LoVo (cell line): ENCODE measurements at places on chromosomes 16 and 17.

DNA sequence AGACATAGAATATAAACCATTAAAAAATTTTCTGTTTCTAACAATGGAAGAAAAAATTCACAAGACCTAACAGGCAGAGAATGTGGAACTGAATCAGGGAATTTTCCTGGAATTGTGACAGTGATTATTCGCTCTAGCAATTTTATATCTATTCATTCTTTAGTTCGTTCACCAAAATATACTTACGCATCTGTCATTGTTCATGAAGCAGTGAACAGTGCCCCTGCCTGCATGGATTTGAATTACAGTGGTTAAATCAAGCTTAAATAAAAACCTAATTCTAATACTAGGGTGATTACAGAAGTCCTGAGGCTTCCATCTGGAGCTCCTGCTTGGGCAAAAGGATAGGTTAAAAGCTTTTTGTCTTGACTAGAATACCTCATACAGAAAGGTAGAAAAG is 48.6 kb downstream of the ABCA8 start:
- no peak for DNase-seq

DNA sequence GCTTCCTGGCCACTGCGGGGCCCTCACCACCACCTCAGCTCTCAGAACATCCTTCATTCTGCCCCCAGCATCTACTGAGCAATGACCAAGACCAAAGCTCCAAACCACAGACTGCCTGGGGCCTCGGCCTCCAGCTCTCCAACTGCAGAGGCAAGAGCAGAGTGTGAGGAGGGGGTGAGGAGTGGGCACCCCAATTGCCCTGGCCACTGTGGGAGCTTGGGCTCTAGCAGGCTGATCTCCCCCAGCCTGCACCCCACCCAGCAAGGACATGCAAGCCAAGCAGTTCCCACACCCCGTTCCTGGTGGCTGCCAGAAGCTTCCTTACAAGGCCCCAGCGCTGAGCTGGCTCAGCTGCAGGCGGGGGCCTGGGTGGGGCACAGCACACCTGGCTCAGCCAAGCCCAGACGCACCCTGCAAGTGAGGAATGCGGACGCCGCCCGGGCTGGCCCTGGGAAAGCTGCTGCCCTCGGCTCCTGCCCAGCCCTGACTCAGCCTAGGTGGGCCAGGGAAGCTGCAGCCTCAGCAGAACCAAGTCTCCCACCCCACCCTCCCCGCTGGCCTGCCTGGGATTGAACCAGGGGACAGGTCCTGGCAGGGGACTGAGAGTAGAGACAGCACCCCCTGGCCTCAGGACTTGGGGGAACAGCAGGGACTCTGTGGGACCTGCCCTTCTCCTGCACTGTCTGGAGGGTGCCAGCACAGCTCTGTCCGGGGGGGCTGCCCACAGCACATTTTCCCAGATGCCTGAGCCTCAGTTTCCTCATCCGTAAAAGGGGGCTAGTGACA is 29.7 kb upstream of the KRT17 start:
- DNase-seq: peak; percentile 96

DNA sequence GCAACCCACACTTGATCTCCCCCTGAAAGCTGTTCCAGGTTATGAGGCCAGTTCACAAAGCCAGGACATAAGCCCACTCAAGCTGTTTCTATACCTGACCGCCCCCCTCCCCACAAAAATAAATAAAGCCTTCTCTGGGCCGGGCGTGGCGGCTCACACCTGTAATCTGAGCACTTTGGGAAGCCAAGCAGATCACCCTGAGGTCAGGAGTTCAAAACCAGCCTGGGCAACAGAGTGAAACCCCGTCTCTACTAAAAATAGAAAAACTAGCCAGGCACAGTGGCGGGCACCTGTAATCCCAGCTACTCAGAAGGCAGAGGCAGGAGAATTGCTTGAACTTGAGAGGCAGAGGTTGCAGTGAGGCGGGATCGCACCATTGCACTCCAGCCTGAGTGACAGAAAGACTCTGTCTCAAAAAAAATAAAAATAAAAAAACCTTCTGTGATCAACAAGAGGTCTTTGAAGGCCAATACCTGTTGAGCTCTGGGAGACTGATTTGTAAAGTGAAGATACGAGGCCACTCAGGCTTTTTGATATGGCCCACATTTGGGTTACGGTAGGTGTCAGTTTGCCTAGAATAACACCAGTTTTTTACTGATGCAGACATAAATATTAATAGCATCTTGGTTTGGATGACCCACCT is 2.2 kb downstream of the KDM8 start:
- DNase-seq: no peak

- no peak for DNase-seq
Measured at GRCh38 chr17:79495665-79496064, 115.2 kb downstream of the RBFOX3 start.

DNA sequence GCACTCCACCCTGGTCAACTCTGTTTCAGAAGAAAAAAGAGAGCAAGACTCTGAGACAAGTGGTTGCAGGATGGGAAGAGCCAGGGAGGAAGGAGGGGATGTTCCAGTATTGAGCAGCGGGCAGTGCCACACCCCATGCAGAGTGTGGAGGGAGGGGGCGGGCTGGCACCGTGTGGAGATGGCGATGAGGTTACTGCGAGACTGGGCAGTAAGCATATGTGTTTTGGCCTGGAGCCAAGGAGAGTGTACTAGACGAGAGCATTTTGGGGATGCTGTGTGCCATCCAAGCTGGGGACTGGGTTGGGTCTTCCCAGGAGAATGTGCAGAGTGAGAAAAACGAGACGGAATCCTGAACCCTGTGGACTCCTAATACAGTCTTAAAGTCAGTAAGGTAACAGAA is 3.4 kb downstream of the TBC1D24 start:
- DNase-seq: no peak

DNA sequence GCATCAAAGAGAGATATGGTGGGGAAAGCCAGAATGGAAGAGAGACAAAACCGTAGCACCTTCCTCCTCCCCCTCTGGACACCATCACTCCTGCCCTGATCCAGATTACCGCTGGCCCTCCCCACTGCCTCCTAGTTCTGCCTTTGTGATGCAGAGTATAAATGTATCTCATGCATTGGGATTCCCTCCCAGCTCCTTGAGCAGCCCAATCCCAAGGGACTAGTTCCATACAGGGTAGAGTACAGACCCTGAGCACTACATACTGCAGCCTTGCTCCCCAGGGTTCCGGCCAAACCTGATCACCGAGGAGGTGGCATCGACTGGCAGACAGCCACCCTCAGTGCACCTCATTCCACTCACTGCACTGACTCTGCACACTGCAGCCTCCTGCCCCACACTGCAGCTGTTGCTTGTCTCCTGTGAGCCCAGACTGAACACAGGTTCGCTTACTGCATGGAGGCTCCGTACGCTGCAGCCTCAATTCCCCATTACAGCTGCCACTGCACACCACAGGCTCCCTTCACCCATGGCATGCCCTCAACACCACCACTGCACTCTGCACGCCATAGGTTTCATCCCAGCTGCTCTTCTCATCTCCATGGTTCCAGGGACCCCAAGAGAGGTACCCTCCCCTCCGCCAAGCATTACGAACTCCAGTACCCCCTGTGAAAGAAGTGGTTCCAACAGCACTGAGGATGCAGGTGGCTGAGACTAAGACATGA is 1.7 kb upstream of the THRA start:
- no peak for DNase-seq

- DNase-seq: no peak
Measured at GRCh38 chr16:50195276-50195675, 42.2 kb downstream of the TENT4B start.

DNA sequence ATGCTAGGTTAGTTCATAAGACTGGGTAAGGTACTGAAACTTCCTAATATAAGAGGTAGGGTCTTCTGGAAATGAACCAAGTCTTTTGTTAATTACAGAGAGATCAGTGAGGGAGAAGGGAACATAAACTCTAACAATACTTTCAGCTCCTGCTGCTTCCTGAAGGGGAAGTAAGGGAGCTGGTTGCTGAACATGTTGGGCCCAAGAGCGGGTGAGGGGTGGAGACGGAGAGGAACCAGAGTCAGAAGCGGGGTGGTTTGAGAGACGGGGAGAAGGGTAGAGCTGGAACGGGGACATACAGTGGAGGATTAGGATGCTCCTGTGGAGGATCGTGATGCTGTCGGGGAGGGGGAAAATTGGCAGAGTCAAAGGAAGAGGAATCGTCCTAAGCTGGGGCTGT is 11.5 kb upstream of the ZNF747 start:
- no peak for DNase-seq

- no peak for DNase-seq
Measured at GRCh38 chr17:40576113-40576740, 11.0 kb upstream of the CCR7 start.

DNA sequence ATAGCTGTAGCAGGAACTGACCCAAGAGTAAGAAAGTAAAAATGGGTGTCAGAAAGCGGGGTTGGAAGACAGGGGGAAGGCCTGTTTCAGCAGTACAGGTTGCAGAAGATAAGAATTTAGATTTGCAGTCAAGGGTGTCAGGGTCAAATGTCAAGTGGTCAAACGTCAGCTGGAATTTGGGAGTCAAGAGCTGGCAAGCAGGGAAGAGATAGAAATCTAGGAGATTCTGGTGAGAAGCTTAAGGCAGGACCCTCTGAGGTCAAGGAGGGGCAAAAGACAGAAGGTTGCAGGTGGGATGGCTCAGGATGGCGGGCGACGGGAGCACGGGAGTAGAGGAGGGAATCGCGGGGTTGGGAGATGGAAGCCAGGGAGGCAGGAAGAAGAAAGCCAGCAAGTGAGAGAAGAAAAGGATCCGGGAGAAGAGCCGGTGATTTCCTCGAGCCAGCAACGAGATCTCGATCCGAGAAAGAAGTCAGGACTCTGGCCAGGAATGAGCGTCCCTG is 335 bp downstream of the SLC25A35 start:
- DNase-seq: no peak

DNA sequence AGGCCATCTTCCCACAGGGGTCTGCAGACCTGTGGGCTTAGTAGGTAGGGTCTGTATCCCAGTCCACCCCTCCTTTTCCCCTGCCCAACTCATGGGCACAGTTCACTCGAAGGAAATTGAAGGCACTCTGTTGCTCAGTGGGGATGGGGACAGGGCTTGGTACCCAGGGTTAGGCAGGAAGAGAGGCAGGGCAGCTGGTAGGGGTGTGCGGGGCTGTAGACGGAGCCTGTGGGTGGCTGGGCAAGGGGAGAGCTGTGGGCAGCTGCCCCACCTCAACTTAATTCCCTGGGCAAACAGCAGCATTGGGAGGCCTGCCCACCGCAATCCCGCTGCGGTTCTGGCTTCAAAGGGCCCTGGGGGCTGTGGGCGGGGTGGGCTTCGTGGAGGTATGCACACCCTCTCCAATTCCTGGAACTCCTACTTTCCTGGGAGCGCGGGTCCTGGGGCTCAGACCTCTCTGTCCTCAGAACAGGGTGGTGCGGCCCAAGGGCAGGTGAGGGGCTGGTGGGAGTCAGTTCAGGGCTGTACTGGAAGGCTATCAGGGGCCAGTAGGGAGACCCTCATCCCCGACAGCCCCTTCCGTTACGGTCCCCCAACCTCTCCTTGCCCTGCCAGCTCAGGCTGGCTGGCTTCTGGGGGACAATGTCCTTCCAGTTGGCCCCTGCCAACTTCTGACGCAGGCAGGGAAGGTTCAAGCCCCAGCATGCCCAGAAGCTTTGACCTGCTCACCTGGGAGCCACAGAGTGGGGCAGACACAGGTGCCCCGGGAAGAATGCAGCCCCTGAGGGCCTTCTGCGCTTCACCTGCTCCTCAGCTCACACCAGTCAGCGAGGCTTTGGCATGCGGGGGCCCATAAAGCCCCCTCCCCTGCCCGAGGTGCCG is 9.1 kb downstream of the FOXJ1 start:
- no peak for DNase-seq

DNA sequence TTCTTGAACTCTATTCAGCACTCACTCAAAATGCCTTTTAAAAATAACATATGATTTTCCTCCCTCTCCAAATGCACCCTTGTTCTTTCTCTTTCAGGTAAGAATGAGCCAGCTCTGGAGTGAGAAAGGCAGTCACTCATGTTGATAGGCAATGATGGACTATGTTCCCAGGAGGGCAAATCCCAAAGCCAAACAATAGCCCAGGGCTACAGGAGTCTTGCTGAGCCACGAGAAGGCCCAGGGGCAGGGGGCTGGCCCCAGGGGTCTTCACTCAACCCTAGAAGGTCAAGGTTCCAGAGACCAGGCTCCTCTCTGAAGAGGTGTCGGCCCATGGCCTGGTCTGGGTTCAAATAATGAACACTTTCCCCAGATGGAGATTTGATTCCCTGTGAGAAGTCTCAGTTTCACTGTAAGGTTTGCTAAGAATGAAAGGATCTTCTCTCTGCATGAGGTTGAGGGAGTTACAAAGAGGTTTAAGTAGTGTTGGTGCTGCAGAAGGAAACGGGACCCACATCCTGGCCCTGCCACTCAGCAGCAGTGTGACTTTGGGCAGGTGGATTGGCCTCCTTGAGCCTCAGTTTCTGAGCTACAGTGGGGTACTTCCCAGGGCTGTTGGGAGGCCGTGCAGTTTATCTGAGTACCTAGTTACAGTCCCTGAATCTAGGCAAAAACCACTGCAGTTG is 49.0 kb downstream of the RTN4RL1 start:
- no peak for DNase-seq

- no peak for DNase-seq
Measured at GRCh38 chr16:79691007-79691406, 90.5 kb upstream of the MAF start.

DNA sequence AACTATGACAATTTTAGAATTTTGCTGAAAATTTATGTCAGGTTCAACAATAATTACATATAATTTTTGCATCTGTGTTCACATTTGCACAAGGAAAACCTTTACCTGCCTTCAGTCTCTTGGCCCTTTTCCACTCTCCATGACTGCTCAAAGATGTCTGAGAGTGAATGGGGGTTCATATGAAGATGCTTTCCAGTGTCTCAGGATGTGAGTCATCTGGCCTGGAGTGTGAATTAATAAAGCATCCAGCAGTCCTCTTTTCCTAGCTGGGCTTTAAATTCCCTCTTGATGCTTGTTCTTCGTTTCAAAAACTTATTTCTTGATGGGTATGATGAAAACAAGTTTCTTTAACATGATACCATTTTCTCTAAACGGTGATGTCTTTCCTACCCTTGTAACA is 99.9 kb downstream of the CDK5R1 start:
- no peak for DNase-seq

DNA sequence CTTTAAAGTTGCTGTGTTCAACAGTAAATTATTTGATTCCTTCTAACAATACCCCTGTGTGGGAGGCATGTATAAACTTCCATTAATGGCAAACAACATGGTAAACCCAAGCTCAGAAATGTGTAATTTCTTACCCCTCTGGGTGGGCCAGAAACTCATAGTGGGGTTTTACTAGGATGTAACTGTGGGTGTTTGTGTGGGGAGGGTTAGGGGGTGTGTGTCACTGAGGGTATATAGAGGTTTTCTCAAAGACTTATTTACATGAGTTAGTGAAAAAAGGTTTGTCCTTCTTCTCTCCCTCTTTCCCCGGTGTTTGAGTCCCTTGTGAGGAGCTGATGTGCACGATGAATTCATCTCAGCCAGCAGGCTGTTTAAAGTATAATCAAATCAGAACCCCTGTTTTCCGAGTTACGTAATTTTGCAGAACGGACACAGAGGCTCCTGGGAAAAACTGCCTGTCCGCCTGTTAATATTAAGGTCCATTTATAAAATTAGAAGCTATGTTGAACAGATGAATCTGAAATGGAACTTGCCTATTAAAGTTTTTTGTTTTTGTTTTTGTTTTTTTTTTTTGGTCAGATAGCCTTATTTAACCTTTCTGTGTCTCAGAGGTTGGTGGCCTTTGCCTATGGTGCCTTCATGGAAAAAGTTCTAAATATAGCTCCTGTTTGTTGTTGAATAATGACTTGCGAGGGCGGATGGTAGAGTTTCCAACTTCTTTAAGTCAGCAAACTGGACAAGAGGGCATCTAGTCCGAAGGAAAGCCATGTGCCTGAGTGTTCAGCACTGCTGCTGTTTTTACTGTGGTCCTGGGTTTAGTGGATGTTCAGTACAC is 73.3 kb downstream of the MSI2 start:
- DNase-seq: no peak
